ENCODE measurements at places on chromosomes 5 and 9. TPM values are rescaled to one million over a fixed set of nuclear protein-coding genes. Genes with fewer than 3 reads are reported as not detected.

- DNase-seq = peak; percentile 8
Observed at GRCh38 chr5:135916638-135917263, 21.1 kb upstream of the IL9 start.

- DNase-seq = no peak
Observed at GRCh38 chr5:143010351-143010750, 240.2 kb downstream of the ARHGAP26 start.

- DNase-seq = no peak
Observed at GRCh38 chr5:146188358-146188757, 5.9 kb upstream of the LARS1 start.

GRCh38 chr9:123739387-123739786 lies 190.5 kb downstream of the DENND1A start:
- no peak for DNase-seq

GRCh38 chr9:119091074-119091473 lies 278.2 kb downstream of the BRINP1 start:
- no peak for DNase-seq

DNA sequence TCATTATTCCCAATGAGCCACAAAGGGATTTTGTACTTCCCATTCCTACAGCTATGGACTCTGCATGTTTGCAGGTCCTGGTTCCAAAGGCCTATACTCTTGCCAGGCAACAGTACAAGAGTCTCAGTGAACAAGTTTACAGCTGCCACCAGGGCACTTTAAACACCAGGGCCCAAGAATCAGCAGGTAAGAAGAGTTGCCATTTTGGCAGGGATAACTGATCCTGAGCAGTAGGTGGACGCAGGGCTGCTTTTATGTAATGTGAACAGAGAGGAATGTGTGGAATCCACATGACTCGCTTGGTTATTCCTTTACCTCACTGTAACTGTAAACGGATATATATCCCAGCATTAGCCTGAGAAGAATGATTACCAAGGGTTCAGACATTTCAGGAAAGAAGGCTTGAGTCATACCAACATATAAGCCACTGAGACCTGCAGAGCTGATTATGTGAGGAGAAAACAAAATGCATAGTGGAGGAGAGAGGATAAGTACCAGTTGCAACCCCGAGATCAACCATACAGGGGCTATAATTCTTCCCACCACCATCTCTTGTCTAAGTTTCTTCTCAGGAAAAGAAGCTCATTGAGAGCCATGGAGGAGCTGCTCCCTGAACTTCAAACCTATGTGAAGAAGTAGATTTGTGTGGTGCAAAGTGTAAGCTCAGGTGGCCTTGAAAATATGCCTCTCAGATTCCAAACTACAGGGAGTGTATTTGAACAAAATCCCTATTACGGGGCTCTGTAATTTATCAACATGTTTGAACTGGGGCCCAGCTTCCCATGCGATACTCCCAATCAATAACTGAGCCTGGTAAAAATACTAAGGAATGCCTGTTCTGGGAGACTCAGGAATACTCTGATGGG lies 24.6 kb downstream of the RAPGEF6 start:
- no peak for DNase-seq

DNA sequence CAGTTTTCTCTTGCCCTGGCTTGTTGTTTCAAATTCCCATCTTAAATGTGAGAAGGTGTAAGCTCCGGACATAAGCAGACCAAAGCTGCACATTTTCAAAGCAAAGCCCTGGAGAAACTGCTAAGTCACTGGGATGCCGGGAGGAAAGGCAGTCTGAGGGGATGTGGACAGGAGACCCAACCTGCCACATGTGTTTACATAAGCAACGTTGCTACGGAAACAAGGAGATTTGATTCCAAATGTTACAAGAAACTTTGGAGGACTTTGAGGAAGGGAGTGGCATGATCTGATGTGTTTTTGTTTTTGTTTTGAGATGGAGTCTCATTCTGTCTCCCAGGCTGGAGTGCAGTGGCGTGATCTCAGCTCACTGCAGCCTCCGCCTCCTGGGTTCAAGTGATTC lies 25.7 kb upstream of the INSYN2B start:
- no peak for DNase-seq

GRCh38 chr9:4803670-4804530 lies 11.2 kb downstream of the RCL1 start:
- no peak for DNase-seq

The HTR1A gene
- not detected for total RNA-seq

The FAM81B gene
- total RNA-seq = not detected
